Uterus (tissue), 4 donors: ENCODE measurements at places on chromosomes 4 and X. TPM values are rescaled to one million over a fixed set of nuclear protein-coding genes. Genes with fewer than 3 reads are reported as not detected.

TMPRSS11D gene
- total RNA-seq, result not detected

XPNPEP2 gene
- 2.9 TPM for total RNA-seq

MAGED2 gene
- total RNA-seq, result 108 TPM

TBC1D8B gene
- total RNA-seq, result 9.3 TPM

CACNA1F gene
- 0.98 TPM for total RNA-seq

MAGIX gene
- total RNA-seq, result 6.6 TPM

SHISA3 gene
- total RNA-seq, result 0.51 TPM

STOX2 gene
- total RNA-seq, result 2.9 TPM

MID2 gene
- 32.6 TPM for total RNA-seq

FGF5 gene
- total RNA-seq, result not detected

SERPINA7 gene
- not detected for total RNA-seq

GRCh38 chr4:73259571-73260090 is 1.0 kb upstream of the ANKRD17 start:
- H3K36me3 ChIP-seq, result no peaks in the 10 kb centered on the region
- H3K27me3 ChIP-seq, result no peaks in the 10 kb centered on the region
- no peaks in the 10 kb centered on the region for H3K4me1 ChIP-seq
- H3K27ac ChIP-seq, result peak overlapping the region; percentile 97
- DNase-seq, result no peak

DNA sequence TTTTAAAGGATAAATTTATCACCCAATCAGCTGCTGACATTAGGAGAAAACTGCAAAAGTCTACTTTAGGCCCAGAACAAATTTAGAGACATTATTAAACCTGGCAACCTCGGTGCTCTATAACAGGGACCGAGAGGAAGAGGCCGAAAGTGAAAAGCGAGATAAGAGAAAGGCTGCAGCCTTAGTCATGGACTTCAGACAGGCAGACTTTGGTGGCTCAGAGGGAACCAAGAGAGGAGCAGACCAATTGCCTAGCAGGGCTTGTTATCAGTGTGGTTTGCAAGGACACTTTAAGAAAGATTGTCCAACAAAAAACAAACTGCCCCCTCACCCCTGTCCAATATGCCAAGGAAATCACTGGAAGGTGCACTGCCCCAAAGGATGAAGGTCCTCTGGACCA is 12.8 kb upstream of the UGT2B10 start:
- H3K27ac ChIP-seq, result no peak overlapping the region
- H3K4me3 ChIP-seq, result no peak overlapping the region
- no peak for DNase-seq
- H3K27me3 ChIP-seq, result no peaks in the 10 kb centered on the region
- no peaks in the 10 kb centered on the region for H3K36me3 ChIP-seq

GRCh38 chr4:1171311-1172227 is 814 bp downstream of the SPON2 start:
- H3K4me3 ChIP-seq, result peak overlapping the region; percentile 51
- no peaks in the 10 kb centered on the region for H3K27me3 ChIP-seq
- H3K36me3 ChIP-seq, result no peaks in the 10 kb centered on the region
- no peak for DNase-seq
- H3K4me1 ChIP-seq, result peaks cover 7% of the 10 kb centered on the region
- peak overlapping the region; percentile 96 for H3K27ac ChIP-seq

DNA sequence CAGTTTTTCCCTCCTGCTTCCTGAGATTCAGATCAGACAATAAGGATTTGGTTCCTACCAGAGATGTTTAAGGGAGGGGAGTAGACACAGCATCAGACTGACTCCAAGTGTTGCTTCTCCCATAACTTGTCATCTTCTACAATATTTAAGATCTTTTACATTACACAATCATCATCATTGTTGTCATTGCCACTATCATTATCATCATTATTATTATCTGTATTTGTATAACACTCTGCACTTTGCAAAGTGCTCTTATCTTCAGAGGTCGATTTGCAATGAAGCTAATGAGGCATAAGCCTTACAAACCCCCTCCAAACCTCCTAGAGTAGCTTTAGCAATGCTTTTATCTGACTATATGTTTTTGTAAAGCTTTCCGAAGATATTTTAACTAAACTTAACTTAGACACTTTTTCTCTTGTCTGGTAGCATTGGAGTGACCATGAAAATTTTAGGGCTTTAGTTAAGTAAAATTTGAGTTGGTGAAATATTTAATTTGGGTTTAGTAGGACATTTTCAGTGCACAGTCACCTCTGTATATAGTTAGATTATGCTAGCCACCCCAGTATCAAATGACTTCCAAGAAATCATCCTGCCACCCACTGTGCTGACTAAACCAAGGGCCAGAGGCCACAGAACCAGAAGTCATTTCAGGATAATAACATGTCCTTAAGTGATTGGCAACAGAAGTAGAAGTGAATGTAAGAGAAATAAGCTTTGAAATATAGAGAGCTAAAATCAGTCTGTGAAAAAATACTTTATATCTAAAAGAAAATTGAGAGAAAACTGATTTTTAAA is 124.2 kb upstream of the NRK start:
- no peaks in the 10 kb centered on the region for H3K4me1 ChIP-seq
- no peak for DNase-seq
- H3K4me3 ChIP-seq, result no peak overlapping the region
- no peak overlapping the region for H3K27ac ChIP-seq

DNA sequence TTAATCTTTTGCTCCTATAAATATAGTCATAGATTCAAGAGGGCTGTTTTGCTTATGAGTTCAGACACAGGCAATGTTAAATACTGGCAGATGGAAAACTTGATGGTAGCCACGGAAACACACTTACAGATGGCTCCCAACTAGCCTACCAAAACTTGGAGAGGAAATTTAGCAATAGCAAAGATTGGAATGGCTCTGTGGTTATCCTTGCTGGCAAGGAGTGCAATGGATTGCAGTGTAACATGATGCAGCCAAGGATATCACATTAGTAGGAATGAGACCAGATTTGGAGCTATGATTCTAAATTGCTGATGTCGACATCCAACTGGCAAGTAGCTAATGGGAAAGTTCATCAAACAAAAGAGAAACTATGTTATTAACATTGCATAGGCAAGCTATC is 791.0 kb upstream of the DIAPH2 start:
- DNase-seq, result no peak
- H3K27me3 ChIP-seq, result no peaks in the 10 kb centered on the region
- no peak overlapping the region for H3K4me3 ChIP-seq
- no peaks in the 10 kb centered on the region for H3K36me3 ChIP-seq
- no peaks in the 10 kb centered on the region for H3K4me1 ChIP-seq
- H3K27ac ChIP-seq, result no peak overlapping the region

DNA sequence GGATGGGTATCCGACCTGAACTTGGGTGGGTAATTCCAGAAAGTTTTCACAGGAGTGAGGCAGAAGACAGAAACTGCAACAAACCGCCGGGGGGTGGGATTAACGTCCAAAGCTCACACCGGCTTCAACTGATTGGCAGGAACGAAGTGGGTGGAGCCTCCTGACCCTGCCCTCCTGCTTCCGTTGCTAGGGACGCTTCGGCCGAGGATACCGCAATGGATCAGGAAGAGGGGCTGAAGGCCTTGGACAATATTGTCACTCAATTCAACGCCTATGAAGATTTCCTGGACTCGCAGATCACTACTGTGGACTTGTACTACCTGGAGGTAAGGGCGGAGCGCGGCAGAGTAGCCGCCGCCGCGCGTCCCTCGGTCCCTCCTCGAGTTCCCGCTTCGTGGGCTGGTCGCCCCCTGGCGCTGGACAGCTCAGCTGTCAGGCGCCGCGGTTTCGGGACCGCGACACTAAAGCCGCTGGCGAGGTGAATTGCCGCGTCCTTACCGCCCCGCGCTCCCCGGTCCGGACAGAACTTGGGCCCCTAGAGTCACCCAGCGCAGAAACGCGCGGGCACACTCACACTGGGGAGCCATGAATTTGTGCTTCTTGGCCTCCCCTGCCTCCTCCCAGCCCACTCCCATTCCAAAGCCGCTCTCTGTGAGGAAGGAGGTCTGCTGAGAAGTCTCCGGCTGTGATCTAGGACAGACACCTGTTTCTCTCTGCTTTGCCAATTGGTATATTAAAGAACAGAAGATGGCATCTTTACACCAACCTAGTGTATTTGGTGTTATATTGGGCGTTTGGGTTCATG is at the start of gene CFAP299:
Gene CFAP299, plus strand, starts transcription at position 177 of the 805 bp plus-strand sequence.
- no peaks in the 10 kb centered on the region for H3K27me3 ChIP-seq
- no peaks in the 10 kb centered on the region for H3K4me1 ChIP-seq
- H3K4me3 ChIP-seq, result peak within 1 kb of the TSS; percentile 28
- H3K36me3 ChIP-seq, result no peaks in the 10 kb centered on the region

- H3K36me3 ChIP-seq, result no peaks in the 10 kb centered on the region
- no peak for DNase-seq
- H3K27ac ChIP-seq, result no peak overlapping the region
- no peak overlapping the region for H3K4me3 ChIP-seq
- H3K27me3 ChIP-seq, result no peaks in the 10 kb centered on the region
- H3K4me1 ChIP-seq, result no peaks in the 10 kb centered on the region
These were observed 198.4 kb upstream of the ACTRT1 start for GRCh38 chrX:128250621-128251020.

GRCh38 chr4:15376594-15376993 is 51.2 kb upstream of the C1QTNF7 start:
- DNase-seq, result no peak
- H3K4me1 ChIP-seq, result no peaks in the 10 kb centered on the region
- H3K4me3 ChIP-seq, result no peak overlapping the region
- H3K27me3 ChIP-seq, result no peaks in the 10 kb centered on the region
- H3K36me3 ChIP-seq, result no peaks in the 10 kb centered on the region
- H3K27ac ChIP-seq, result no peak overlapping the region

DNA sequence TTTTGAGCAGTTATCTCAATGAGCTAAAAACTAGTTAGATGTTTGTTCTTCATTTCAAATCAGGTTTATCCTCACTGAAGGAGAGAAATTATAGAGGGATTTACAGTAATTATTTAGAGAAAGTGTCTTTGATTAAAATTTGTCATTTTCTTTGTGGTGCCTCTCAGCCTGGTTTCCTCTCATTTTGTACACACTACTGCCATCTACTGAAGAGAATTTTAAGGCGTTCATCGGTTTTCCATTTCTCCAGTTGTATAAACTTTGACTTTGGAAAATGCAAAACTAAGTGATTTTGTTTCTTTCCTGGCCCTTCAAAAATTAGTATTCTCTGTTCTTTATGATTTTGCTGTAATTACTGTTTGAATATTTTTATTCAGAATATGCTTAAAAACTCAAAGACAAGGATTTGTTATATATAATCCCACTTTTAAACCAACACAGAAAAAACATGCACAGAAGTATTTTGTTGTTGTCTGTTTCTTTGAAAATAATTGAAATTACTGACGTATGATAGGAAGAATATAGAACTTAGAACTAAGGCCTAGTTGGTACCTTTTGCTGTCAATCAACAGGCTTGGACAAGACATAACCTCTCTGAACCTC is 34.4 kb upstream of the ANXA3 start:
- no peak for DNase-seq
- no peaks in the 10 kb centered on the region for H3K4me1 ChIP-seq
- H3K36me3 ChIP-seq, result no peaks in the 10 kb centered on the region
- H3K27me3 ChIP-seq, result no peaks in the 10 kb centered on the region
- no peak overlapping the region for H3K4me3 ChIP-seq

DNA sequence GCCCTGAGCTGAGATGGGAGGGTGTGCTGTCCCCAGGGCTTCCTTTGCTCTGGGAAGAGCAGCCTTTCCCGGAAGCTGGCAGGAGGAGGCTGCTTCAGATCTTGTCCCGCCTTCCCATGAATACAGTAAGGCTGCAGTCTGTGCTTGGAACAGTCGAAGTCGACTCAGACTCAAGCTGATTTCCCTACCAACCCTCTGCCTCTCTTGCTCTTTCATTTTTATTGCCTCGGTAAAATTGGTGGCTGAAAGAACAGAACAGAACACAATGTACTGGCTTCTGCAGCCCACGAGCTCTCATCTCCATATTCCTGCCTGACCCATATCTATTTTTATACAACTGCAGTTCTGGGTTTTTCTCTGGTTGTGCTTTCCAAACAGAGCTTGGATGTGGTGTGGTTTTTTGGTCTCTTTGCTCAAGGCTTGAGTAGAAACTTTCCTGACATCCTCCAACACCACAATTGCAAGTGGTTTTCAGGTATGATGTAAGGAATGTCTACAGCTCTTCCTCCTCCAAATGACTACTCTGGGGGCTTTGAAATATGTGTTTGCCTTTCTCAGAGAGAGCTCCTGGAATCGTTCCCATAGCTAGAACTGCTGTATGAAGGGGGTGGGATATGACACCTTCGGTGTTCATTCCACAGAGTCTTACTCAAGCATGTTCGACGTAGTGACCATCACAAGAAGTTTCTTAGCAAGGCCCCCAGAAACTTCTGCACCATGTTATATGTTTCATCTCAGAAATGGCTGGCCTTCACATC is 61.3 kb downstream of the ENPP6 start:
- H3K27me3 ChIP-seq, result no peaks in the 10 kb centered on the region
- no peaks in the 10 kb centered on the region for H3K36me3 ChIP-seq
- H3K4me3 ChIP-seq, result no peak overlapping the region
- no peak for DNase-seq
- H3K4me1 ChIP-seq, result no peaks in the 10 kb centered on the region
- H3K27ac ChIP-seq, result no peak overlapping the region

- DNase-seq, result no peak
- H3K36me3 ChIP-seq, result no peaks in the 10 kb centered on the region
- H3K4me1 ChIP-seq, result no peaks in the 10 kb centered on the region
- H3K4me3 ChIP-seq, result no peak overlapping the region
These were observed 72.6 kb downstream of the GC start for GRCh38 chr4:71711044-71711984.

GRCh38 chr4:40388239-40388638 is 53.1 kb downstream of the CHRNA9 start:
- no peaks in the 10 kb centered on the region for H3K27me3 ChIP-seq
- DNase-seq, result no peak
- H3K4me1 ChIP-seq, result no peaks in the 10 kb centered on the region
- no peak overlapping the region for H3K4me3 ChIP-seq

DNA sequence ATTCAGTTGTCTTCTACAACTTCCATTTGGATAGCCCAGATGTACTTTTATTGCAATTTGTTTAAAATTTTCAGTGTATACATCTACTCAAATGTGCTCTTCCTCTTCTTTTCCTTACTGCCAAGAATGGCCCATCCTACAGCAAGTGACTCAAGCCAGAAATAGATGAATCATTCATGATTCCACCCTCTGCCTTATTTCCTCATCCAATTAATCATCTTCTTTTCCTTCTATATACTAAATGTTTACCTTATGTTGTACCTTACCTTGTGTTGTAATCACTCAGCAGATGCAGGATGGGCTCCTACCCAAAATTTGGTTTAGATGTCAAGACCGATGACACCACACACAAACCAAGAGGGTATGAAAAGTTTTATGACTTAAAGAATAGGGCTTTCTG is 437.8 kb downstream of the GRXCR1 start:
- no peaks in the 10 kb centered on the region for H3K4me1 ChIP-seq
- no peaks in the 10 kb centered on the region for H3K27me3 ChIP-seq
- no peaks in the 10 kb centered on the region for H3K36me3 ChIP-seq
- no peak overlapping the region for H3K4me3 ChIP-seq

DNA sequence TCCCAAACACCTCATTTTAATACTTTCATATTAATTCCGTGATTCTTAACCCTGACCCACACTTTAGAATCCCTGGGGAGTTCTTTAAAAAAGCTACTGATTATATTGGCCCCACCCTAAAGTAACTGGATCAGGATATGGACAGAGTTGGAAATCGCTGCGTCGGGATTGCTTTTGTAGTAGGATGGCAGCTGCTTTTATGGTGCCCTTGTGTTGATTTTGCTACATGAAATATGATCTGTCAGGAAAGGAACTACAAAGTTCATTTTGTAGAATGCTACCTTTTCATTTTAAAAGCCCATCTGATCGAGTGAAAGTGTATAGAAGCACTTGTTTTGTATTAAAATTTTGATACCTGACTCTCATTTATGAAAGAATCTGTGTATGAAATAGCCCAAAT is 43.6 kb downstream of the TMEM131L start:
- H3K36me3 ChIP-seq, result no peaks in the 10 kb centered on the region
- H3K4me1 ChIP-seq, result no peaks in the 10 kb centered on the region
- H3K27me3 ChIP-seq, result no peaks in the 10 kb centered on the region

- no peak overlapping the region for H3K4me3 ChIP-seq
- DNase-seq, result no peak
- H3K4me1 ChIP-seq, result no peaks in the 10 kb centered on the region
- H3K27me3 ChIP-seq, result no peaks in the 10 kb centered on the region
These were observed 30.7 kb downstream of the SYAP1 start for GRCh38 chrX:16750136-16750535.
